ENCODE measurements at places on chromosomes 6 and 20.

GRCh38 chr6:148955441-148955840 is 208.6 kb downstream of the UST start:
- ATAC-seq: no peak

GRCh38 chr6:166621114-166621540 is 5.9 kb downstream of the RPS6KA2 start:
- no peak for ATAC-seq

DNA sequence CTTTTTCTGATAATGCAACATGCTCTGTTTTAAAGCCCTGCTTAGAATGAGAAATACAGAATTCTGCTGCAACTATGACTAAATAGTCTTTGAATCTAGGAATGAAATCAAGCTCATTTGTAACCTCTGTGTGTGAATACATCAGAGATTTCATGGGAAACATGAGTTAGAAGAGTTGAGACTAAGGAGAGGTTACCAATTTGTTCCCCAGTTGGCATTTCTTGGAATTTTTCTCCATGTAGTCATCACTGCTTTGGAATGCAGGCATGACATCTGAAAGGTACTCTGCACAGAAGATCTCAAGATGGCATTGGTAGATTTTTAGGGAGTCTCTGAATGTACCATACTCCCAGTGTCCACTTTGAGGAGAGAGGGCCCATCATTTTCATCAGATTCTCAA is 237.2 kb downstream of the TFAP2A start:
- ATAC-seq: no peak

GRCh38 chr20:49724408-49725223 is 10.9 kb upstream of the B4GALT5 start:
- peak; percentile 93 for ATAC-seq

- no peak for ATAC-seq
Measured at GRCh38 chr6:107509506-107509905, 19.6 kb downstream of the SOBP start.

DNA sequence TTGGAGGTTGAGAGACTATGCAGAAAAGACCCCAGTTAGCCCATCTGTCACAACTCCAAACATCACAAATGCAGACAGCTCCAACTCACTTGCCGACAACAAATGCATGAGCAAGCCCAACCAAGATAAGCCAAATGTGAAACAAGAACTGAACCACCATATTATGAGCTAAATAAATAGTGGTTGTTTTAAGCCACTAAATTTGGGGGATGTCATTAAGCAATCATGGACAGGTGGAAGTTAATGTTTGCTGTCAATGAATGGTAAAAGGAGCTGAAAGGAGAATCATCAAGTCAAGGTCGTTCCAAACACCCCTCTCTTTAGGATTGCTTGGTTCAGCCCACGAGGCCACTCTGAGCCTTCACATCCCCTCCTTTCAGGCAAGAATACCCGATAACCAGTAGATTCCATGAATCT is 71.2 kb upstream of the PLCB4 start:
- no peak for ATAC-seq

- ATAC-seq: no peak
Measured at GRCh38 chr6:5705252-5705651, 301.5 kb downstream of the NRN1 start.

DNA sequence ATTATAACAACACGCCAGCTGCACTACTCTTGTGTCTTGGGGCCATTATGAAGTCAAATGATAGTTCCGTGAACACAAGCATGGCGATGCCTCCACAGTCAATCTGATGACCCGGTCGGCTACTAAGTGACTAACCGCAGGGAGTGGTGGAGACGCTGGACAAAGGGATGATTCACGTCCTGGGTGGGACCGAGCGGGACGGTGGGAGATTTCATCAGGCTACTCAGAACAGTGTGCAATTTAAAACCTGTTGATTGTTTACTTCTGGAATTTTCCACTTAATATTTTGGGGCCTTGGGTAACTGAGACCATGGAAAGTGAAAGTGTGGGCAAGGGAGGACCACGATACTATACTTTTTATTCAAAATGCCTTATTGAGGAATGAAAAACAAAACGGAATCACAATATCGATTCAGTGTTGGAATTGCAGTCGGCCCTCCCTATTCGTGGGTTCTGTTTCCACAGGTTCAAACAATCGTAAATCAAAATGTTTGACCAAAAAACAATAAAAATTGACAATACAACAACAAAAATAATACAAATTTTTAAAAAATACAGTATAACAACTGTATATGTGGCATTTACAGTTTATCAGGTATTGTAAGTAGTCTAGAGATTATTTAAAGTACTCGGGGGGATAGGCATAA is 66.5 kb downstream of the MYLK4 start:
- ATAC-seq: no peak

DNA sequence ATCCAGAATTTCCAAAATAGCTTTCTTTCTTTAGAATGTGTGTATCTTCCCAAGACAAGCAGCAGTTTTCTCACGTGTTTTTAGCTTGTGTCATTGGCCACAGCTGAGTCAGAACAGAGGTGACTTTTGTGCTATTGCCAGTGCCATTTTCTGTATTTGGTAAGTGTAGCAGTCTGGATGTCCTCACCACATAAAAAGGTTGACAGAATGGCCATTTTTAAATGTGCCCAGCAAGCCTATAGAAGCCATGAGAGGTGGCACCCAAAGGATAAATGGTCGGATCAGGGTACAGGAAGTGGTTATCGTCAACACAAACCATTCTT is 269.5 kb upstream of the HSF2 start:
- ATAC-seq: no peak

DNA sequence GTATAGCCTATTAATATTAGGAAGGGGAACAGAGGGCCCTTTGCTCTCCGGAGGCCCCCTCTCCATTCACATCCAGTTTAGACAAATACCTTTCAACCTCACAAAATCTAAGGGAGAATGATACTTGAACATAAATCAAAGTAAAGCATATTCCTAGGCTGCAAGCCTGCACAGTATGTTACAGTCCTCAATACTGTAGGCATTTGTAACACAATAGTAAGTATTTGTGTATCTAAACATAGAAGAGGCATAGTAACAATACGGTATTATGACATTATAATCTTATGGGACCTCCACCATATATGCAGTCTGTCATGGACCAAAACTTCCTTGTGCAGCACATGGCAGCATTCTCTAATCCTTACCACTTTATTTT is 2.3 kb upstream of the TREM1 start:
- ATAC-seq: no peak

- ATAC-seq: peak; percentile 79
Measured at GRCh38 chr6:22828179-22829062, 259.1 kb downstream of the HDGFL1 start.

GRCh38 chr6:105603788-105604586 is 201.1 kb upstream of the PREP start:
- ATAC-seq: peak; percentile 85

GRCh38 chr20:6489361-6490171 is 277.9 kb upstream of the BMP2 start:
- no peak for ATAC-seq

GRCh38 chr6:47724300-47724699 is 25.9 kb downstream of the ADGRF4 start:
- no peak for ATAC-seq

- ATAC-seq: no peak
Measured at GRCh38 chr6:2643130-2643529, 107.6 kb downstream of the MYLK4 start.

- ATAC-seq: peak; percentile 36
Measured at GRCh38 chr6:18362058-18362561, 25.0 kb upstream of the RNF144B start.

DNA sequence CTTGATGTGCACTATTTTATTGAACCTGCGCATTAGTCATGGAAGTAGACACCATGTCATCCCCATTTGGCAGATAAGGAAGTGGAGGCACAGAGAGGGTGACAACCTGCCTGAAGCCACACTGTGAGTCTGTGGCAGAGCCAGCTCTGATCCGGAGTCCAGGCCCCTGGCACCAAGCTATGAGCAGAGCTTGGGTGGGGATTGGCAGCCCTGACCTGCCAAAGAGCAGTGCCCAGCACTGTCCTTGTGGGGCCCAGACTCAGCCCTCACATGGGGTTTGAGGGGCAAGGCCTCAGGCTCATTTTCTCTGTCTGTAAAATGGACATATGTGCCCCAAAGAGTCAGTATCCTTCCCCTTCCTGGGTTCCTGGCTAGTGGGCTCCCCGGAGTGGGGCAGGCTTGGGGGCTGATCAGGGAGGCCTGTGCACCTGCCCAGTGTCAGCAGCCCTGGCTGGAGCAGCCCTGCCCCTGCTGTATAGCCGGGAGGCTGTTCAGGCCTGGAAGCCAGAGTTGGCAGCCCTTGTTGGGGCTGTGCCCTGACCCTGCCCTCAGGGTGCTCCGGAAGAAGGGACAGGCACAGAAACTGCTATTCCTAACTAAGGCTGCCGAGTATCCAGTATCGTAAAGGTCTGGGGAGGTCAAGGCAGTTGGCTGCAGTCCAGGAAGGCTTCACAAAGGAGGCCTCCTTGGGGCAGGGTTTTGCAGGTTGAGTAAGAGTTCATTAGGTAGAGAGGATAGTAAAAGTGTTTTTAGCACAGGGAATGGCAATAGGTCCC is 38.7 kb downstream of the TGM2 start:
- ATAC-seq: no peak

DNA sequence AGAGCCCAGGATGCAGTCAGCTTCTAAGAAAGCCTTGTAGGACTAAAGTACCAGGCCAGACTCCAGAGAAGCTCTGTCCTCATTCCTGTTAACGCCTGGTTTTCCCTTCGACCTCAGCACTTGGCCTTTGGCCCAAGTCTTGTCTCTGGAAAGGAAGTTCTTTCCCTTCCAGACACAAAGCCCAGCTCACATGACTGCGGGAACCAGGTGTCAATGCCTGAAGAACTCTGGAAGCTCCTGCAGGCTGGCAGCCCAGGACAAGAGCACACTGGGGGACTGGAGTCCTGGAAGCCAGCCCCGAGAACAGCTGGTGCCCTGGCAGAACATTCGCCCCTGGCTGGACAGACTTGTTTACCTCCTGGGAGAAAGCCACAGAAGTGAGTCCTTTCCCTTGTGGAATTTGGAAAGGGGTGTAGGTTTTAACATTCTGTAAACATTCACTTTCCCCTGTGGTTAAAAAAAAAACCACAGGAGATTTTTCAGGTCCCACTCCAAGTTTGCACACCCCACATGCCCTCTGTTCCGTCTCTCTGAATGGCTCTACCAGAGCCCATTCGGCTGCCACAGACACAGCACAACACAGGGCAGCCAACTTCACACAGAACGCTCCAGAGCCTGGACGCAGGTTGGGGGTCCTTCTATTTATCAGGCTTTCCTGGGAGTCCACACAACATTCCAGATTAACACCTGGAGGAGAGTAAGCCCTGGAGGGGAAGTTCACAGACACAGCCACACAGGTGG is 18.1 kb downstream of the ACSS1 start:
- ATAC-seq: peak; percentile 95

- no peak for ATAC-seq
Measured at GRCh38 chr6:116667623-116668022, 943 bp downstream of the ZUP1 start.

DNA sequence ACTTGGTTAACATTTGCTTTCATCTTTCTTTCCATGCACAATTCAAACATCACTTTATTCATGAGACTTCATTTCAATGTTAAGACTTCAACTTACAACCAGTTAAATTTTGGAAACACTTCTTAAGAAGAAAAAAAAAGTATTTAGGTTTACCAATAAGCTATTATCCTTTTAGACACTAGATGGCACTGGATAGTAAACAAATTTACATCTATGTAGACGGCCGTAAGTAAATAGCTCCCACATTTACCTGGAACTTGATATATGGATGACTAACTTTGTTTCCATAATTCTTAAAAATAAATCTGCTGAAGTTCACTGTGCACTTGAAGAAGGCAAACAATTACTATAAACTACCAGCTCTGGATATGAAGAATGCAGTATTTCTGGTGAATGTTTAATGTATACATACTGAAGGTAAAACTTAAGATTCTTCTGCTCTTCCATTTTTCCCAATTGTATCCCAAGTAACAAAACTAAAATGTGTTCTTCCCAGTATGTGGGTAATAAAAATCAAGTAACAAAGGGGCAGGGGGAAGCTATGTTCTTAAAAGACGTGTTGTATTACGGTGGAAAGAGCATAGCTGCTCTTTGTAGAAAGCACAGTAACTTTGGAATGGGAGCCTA is 130.6 kb upstream of the C6orf118 start:
- no peak for ATAC-seq

GRCh38 chr6:114042267-114043016 is 71.5 kb upstream of the HDAC2 start:
- ATAC-seq: no peak

DNA sequence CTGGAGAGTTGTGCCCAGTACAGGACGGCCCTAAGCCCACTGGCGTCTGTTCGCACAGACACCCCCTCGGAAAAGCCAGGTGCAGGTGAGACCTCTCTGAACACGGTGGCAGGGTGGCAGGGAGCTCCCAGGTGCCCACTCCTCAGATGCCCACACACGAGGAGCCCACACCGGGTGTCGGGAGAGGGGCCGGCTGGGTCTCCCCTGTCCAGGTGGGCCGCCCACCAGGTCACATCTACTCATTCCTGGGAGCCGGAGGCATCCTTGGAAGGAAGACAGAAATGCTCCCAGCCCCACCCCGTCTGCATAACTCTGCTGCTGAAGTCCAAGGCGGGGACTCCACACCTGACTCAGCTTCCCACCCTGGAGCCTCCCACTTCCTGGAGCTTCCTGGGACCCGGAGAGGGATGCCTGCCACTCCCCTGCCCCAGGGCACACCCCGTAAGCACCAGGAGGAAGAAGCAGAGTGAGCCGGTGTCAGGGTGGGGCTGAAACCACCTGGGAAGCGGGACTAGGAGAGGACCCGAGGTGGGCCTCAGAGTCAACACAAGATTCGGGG is 2.5 kb downstream of the SRMS start:
- ATAC-seq: no peak

DNA sequence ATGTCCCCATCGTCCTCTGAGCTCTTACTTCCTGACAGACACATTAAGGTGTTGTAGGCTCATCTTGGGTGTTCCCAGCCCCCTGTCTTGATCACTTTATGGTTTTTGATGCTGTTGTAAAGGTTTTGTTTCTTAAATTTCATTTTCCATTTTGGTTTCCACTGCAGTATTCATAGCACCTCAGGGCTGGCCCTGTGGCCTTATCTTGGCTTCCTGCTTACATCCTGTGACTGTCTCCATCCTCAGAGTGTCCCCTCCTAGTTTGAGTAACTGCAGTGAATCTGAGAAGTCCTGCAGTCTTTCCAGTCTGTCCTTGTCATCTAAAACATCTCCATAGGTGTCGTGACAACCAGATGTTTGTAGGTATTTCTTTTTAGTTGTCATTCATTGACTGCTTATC is 50.9 kb downstream of the JARID2 start:
- no peak for ATAC-seq

All from gastroesophageal sphincter (tissue), 4 donors.